Substantia nigra (tissue), 51 donors: ENCODE measurements at places on chromosomes 4 and X.

- DNase-seq: no peak
Observed at GRCh38 chr4:163550869-163551267, 56.4 kb downstream of the TMA16 start.

- no peak for DNase-seq
Observed at GRCh38 chrX:50905334-50905733, 5.2 kb upstream of the BMP15 start.

GRCh38 chr4:153535772-153536513 lies 69.8 kb downstream of the TMEM131L start:
- no peak for DNase-seq

- peak; percentile 9 for DNase-seq
Observed at GRCh38 chrX:49171752-49172279, at the start of gene PLP2. TSS of gene PLP2 (plus strand) at chrX:49171898. CDS start at chrX:49172001, 103 bp downstream.

GRCh38 chr4:91113130-91113706 lies 986.0 kb downstream of the CCSER1 start:
- DNase-seq: no peak

GRCh38 chr4:128831531-128832242 lies 22.2 kb downstream of the JADE1 start:
- no peak for DNase-seq

- peak; percentile 9 for DNase-seq
Observed at GRCh38 chrX:110003167-110004156, 548 bp downstream of the TMEM164 start.
